ENCODE measurements at places on chromosomes 16 and 17. TPM values are rescaled to one million over a fixed set of nuclear protein-coding genes. Genes with fewer than 3 reads are reported as not detected.

GRCh38 chr16:626787-627453 lies 3.9 kb upstream of the WFIKKN1 start:
- DNase-seq: peak; percentile 90

CD300H gene
- not detected for total RNA-seq

ABAT gene
- total RNA-seq: 2.6 TPM

GRCh38 chr16:72889616-72890582 lies 158.0 kb downstream of the ZFHX3 start:
- no peak for DNase-seq

DNA sequence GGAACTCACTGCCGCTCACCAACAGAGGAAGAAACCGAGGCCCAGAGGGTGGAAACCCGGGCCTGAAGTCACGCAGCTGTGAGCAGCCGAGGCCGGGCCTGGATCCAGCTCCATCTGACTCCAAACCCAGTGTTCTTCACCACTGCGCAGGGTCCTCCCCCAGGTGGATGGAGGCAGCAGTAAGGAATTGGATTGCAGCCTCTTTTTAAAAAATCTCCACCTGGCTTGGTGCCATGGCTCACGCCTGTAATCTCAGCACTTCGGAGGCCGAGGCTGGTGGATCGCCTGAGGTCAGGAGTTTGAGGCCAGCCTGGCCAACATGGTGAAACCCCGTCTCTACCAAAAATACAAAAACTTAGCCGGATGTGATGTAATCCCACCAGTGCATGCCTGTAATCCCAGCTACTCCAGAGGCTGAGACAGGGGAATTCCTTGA lies 177.2 kb downstream of the FOXL1 start:
- DNase-seq: no peak

DNA sequence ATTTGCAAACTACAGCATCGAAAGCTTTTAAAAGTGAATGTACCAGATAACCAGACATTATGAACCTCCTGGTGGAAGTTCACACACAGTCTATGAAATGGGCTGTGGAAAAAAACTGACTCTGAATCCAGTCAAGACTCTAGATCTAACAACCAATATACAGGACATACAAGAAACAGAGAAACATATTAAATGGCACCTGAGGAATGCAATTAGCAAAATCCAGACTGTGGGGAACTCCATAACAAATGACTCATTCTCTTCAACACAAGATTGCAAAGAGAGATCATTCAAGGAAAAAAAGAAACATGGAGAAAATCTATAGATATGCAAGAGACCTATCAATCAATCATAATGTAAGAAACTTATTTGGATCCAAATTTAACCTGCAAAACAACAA lies 119.0 kb downstream of the MYO1D start:
- DNase-seq: peak; percentile 50

TSPOAP1 gene
- 0.26 TPM for total RNA-seq

GPRC5C gene
- total RNA-seq: 15.5 TPM

DNA sequence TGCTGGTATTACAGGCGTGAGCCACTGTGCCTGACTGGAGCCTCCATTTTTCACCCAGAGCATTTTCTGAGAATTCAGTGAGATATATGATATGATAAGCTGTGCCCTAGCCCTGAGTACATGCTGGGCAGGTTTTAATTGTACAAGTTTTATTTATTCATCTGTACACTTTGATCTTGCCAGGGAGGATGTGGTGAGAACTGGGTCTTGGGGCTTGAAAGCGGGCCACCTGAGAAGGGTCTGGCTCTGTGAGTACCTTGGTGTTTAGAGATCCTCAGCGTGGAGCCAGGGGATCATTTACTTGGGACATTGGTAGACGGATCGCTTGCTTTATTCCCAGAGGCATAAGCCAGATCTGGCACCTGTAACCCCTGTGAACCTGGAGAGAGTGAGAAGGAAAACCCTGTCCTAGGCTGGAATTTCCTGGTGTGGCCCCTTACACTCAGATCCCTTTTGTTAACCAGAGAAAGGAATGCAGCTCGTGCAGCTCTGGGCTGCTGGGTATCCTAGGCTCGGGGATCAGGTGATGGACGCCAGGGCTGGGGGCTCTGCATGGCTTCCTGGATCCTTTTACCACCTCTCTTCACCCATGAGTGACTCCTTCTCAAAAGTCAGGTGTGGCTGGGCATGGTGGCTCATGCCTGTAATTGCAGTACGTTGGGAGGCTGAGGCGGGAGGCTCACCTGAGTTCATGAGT lies 91.9 kb downstream of the ABCC1 start:
- DNase-seq: no peak

DNA sequence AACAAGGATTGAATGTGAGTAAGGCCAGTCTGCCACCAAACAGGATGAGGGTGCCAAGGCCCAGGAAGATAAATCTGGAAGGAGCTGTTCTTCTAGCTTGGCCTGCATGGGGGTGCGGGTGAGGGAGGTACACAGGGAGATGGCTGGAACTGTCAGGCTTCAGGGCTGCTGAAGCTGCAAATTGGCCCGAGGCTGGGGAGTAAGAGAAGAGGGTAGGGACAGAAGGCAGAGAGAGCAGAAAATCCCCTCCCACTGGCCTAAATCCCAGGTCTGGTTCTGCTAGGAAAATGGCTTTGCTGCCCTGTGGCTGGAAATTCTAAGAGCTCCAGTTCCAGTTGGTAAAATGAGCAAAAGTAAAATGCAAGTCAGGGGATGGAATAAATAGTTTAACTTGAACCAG lies 87.9 kb downstream of the CCDC182 start:
- no peak for DNase-seq

DNA sequence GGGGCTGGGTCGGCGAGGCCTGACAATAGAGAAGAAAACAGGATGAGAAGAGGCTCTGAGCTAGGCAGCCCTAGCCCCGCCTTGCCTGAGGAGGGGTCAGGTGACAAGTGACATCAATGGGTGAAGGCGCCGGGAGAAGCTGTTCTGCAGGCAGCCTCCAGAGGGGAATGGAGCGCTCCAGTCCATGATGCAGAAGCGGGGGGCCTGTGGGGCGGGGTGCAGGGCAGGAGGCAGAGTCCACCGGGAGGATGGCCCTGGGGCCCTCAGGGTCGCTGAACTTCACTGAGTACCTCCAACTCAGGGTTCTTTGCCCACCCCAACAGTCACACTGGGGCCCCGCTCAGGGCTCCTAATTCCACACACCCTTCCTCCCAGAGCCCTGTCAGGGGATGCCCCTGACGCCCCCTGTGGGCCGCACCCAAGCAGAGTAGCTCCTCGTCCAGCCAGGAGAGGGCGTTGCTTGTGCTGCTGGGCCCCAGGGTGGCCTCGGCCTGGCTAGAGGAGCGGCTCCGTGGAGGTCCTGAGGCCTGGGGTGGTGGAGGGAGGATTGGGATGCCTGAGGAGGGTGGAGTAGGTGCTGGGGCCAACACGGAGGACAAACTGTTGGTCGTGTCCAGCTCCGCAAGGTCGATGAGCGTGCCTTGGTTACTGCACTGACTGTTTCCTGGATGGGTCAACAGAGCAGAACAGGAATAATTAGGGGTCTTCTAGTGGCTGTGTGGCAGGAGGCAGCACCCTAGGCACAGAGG lies 20.8 kb downstream of the GGA3 start:
- DNase-seq: no peak

GRCh38 chr16:7294020-7294419 lies 38.6 kb upstream of the RBFOX1 start:
- no peak for DNase-seq

- no peak for DNase-seq
Observed at GRCh38 chr17:81479175-81480071, 33.2 kb downstream of the ACTG1 start.

- no peak for DNase-seq
Observed at GRCh38 chr17:27543958-27544349, 87.0 kb upstream of the LGALS9 start.

DNA sequence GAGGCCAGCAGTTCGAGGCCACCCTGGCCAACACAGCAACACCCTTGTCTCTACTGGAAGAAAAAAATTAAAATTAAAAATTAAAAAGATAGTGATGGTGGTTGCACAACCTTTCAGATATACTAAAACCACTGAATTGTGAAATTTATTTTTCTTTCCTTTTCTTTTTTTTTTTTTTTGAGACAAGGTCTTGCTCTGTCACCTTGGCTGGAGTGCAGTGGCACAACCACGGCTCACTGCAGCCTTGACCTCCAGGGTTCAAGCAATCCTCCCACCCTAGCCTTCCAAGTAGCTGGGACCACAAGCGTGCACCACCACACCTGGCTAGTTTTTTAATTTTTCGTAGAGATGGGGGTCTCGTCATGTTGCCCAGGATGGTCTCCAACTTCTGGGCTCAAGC lies 254.4 kb downstream of the SLC39A11 start:
- DNase-seq: no peak

GRCh38 chr16:56824331-56824730 lies 40.7 kb upstream of the SLC12A3 start:
- DNase-seq: no peak

NEK8 gene
- total RNA-seq: 3.1 TPM

GRCh38 chr16:23999663-24000062 lies 163.9 kb downstream of the PRKCB start:
- DNase-seq: no peak

GRCh38 chr17:83067718-83068261 lies 11.6 kb upstream of the METRNL start:
- DNase-seq: no peak

DNA sequence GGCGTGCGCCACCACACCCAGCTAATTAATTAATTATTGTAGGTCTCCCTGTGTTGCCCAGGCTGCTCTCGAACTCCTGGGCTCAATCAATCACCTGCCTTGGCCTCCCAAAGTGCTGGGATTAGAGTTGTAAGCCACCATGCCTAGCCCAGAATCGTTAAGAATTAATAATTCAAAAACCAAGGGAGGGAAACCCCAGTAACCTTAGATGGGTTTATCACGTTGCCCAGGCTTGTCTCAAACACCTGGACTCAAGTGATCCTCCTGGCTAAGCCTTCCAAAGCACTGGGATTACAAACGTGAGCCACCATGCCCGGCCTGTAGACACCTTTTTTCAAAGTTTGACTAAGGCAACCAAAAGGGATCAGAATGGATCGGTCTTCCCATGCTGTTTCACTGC lies 21.6 kb downstream of the CD300LF start:
- no peak for DNase-seq

GRCh38 chr17:32015245-32016013 lies 8.2 kb downstream of the LRRC37B start:
- peak; percentile 93 for DNase-seq

GRCh38 chr16:83928341-83929055 lies 24.5 kb upstream of the OSGIN1 start:
- peak; percentile 83 for DNase-seq

- DNase-seq: no peak
Observed at GRCh38 chr17:44627513-44628242, 28.6 kb upstream of the MEIOC start.

GRCh38 chr16:56140645-56141044 lies 50.6 kb upstream of the GNAO1 start:
- DNase-seq: no peak

ABCC1 gene
- total RNA-seq: 31.3 TPM

DNA sequence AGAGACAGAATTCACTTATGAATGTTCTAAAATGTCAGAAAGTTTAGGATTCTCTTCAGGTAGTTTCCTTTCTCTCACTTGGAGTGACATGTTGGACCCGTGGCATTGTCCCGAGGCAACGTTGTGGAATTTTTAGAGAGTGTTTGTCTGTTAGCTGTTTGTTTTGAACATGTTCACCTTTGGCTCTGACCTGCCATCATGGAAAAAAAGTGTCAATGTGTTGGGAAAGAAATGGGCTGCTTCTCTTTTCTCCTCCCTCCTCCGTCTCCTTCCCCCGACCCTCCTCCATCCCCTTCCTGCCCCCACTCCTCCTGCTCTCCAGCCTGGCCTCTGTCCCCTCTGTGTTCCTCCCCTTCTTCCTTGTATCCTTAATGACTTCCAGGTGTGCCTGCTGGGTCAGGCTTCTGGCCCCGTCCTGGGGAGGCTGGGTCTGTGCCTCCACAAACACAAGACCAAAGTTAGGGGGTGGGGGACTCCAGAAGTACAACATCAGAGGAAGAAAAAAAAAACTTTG lies 463.1 kb downstream of the MAF start:
- no peak for DNase-seq

DNA sequence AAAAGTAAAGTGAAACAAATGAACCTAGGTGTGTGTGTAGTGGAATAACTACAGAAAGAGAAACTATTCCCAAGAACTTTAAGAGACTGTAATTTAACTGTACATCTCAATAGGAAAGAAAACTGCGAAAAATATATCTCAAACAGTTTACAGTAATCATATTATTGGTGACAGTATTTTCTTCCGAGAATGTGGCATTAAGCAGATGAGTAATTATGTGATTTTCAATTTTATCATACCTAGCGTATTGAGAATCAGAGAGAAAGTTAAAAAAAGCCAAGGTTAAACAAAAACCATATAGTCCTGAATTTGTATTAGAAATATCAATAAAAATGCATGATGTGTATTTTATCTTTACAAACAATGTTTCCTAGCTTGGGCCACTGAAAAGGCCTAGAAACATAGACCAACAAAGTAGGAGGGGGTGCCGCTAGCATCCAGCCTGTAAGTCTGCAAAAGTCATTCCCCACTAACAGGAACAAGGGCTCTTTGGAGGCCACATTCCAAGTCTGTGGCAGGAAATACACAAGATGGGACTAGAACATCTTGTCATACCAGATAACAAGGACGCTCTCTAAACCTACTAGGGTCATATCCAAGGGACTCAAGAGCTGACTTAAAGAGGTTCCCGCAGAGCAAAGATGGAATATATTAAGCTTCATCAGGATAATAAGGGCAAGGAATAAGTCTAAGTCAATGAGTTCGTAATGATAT lies 20.5 kb downstream of the RNF157 start:
- no peak for DNase-seq

All from bronchial epithelial cell (primary cell).